Mesenteric fat pad (tissue), 1 donor: ENCODE measurements at places on chromosomes 7 and 10. TPM values are rescaled to one million over a fixed set of nuclear protein-coding genes. Genes with fewer than 3 reads are reported as not detected.

Gene RUFY2
- total RNA-seq: 21.2 TPM

DNA sequence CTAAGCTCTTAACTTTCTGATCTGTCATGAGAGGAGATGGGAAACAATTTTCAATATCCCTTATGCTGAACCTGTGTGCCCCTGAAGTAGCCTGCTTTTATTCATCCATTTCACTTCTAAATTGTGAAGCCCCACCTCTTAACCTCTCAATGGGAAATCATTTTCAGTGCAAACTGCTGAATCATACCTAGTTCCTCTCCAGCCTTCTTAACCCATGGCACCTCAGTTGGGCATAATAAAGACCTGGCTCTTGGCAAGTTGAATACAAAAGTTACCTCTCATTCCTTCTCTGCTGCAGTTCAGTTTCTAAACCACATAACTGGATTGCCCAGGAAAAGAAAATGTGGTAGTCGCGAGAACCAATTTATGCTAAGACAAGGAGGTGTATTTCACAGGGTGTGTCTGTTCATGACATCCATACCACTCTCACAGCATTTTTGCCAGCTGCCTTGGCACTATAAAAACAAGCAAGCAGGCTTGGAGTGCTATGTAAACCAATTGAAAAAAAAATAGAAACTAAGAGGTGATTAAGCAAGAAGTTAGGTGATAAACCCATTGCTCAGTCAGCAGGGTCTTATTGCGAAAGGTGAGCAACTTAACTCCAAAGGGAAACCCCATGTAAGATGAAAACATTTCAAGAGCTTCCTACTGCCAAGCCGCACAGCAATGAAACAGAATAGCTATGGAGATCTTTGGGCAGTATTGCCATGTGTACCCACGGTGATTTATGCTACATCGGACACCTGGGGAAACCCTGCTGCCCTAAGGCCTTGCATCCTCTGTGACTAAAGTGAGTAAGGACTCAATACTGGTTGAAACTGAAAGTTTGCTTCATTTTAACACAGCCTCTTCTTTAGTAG lies 57.0 kb upstream of the DKK1 start:
- no peak for DNase-seq

Gene NXPH1
- not detected for total RNA-seq

DNA sequence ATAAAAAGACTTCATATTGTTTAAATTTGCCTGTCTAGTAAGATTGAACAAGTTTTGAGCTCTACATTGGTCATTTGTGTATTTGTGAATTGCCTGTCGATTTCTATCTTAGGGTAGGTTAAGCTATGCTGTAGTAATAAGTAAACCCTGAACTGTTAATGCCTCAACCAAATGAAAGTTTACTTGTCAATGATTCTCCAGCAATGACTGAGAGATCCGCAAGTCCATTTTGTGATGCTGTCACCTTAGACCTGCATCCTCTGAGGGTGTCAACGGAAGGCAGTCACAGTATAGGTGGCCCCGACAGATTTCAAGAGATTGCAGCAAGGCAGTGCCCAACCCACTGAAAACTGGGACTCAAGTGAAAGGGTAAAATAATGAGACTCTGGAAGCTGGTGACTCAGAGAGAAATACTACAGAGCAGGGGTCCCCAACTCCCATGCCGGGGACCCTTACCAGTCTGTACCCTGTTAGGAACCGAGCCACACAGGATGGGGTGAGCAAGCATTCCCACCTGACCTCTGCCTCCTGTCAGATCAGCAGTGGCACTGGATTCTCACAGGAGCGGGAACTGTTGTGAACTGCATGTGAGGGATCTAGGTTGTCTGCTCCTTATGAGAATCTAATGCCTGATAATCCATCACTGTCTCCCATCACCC lies 10.8 kb upstream of the PHYH start:
- DNase-seq: no peak

DNA sequence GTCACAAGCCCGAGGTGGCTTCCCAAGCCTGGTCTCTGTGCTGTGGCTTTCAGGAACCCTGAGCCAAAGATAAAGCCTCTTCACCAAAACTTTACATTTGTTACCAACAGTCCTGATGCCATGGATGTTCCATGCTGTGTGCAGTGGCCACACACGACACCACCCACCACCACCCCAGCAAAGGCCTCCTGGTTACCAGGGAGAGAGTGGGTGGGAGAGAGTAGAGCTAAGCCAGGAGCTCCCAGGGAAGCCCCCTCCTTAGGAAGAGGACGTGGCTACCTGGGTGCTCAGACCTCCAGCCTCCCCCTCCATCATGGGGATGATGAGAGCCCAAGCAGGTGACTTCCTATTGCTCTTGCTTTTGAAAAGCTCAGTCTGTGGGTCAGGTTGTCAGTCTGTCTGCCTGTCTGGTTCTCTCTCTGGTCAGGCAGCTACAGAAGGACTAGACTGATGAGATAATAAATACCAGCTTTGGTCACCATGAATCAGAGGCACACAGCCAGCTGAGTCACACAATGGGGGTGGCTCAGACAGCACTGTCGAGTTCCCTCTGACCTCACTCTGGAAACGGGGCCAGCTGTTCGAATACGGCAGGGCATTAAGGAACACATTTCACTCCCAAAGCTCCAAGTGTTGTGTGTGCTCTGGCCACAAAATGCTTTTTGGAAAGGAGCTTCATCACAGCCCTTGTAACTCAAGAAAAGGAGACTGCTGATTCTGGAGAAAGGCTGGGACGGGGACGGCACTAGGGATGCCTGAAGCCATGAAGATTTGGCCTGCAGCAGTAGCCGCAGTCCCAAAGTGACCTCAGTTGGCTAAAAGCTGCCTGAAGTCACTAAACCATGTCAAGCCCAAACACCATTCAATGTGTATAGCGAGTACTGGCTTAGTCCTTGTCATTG lies 166.0 kb downstream of the FANK1 start:
- no peak for DNase-seq

DNA sequence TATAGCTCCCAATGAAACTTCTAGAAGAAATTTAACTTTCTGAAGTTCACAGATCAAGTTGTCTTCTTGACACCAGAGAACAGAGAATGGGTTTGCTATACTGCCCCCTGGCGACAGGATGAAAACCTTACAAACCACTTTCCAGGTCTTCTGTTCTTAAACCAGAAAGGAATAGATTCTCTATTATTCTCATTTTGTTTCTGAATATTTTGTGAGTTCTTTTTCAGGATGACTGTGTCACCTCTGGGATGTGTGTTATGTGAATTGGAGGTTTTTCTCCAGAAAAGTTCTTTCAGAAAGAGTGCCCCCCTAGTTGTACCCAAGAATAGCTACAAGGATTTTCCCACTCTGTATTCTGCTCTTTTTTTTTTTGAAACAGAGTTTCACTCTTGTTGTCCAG lies 6.3 kb downstream of the IFT22 start:
- DNase-seq: no peak

DNA sequence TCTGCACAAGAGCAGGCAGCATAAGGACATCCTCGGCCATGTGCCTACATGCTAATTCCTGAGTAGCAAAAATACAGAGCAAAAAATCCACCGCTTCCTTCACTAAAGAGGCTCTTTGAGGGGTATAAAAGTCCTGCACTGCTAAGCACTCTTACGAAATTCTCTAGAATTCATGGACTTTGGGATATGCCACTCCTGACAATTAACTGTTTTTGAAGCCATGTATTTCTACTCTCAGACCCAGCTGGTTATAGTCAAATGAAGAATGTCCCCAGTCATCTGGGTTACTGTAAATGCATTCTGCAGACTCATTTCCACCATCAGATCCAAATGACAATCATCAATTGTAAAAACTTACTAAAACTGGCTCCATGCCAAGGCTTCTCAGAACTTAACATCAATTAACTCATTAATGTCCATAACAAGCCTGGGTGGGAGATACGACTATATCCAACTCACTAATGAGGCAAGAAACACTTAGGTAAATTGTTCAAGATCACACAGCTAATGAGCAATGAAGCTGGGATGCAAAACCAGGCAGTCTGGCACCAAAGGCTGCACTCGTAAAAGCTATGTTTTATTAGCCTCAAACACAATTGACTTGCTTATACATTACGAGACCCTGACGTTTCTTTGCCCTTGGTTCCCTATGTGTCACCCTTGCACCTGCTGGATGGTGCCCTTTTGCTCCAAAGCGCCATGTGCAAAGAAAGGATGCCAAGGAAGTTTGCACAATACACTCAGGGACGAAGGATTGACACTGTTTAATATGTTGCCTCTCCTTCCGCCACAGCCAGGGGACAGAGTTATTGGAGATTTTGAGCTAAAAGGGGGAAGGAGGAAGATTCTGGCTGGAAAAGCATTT lies 250.4 kb downstream of the ELMO1 start:
- no peak for DNase-seq

DNA sequence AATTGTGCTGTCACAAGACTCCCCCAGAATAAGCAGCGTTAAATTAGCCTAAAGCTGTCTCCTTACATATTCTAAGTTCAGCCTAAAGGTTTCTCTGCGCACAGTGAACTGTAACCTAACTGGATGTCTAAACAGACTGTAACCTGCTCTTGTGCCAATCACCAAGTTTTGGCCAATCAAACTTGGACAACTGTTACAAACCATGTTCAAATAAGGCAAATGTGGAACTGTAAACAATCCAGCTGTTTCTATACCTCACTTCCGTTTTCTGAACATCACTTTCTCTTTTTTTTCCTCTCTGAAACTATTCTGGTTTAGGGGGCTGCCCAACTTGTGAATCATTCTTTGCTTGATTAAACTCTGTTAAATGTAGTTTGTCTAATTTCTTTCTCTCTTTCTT lies 252.2 kb upstream of the HABP2 start:
- no peak for DNase-seq

Gene ZNF277
- 10.6 TPM for total RNA-seq

- DNase-seq: no peak
Measured at GRCh38 chr7:83791737-83792136, 142.8 kb upstream of the SEMA3E start.

DNA sequence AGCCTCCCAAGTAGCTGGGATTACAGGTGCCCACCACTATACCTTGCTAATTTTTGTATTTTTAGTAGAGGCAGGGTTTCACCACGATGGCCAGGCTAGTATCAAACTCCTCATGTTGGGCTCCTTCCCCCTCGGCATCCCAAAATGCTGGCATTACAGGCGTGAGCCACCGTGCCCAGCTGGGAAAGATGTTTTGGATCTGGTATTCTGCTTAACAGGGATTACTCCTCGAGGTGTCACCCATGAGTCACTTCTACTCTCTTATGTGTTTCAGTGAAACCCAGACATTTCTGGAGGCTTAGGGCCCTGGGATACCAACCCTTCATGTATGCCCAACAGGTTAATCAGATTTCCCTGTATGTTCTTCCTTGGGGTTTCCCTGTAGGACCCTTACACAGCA lies 11.8 kb upstream of the OPN4 start:
- peak; percentile 18 for DNase-seq

- DNase-seq: no peak
Measured at GRCh38 chr7:151572136-151572535, 52.4 kb upstream of the RHEB start.

GRCh38 chr7:77940647-77941046 lies 142.1 kb downstream of the PHTF2 start:
- no peak for DNase-seq

Gene SORCS1
- 0.16 TPM for total RNA-seq

DNA sequence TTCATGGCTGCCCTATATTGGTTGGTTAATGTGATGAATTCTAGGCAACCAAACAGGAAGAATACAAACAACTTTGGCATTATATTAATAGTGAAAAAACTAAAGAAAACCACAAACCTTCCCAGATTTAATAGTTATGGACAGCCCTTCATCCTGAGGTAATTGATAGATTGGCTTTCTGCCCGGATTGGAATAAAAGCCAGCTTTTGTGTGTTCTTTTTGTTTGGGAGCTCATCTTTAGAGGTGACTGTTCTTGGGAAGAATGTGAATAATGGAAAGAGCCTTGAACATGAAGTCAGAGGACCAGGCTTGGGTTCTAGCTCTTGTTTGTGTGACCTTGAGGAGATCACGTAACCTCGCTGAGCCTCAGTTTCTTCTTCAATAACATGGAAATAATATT lies 92.3 kb downstream of the VTI1A start:
- DNase-seq: no peak

- DNase-seq: no peak
Measured at GRCh38 chr7:120729245-120729644, 128.7 kb downstream of the TSPAN12 start.
